Caudate nucleus (tissue), 63 donors: ENCODE measurements at places on chromosomes 4 and X.

GRCh38 chr4:169314906-169315305 lies 44.1 kb upstream of the SH3RF1 start:
- no peak for DNase-seq

DNA sequence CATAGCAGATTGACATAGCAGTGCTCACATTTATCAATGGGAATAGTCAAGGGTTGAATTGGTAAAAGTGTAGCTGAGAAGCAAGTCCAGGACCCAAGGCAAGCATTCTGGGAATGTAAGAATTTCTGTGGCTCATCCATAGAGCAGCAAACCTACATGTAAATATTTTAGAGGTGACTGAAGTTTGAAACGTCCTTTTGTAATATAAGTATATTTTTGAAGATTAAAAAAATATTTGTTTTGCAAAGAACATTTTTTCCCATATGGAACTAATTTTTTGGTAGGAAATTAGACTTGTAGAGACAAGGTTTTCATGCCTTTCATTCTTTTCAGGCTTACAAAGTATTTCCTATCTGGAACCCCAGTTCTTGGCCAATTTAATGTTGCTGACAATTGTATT lies 104.0 kb downstream of the TEX13A start:
- no peak for DNase-seq

GRCh38 chr4:3440979-3441500 lies 728 bp upstream of the HGFAC start:
- no peak for DNase-seq

DNA sequence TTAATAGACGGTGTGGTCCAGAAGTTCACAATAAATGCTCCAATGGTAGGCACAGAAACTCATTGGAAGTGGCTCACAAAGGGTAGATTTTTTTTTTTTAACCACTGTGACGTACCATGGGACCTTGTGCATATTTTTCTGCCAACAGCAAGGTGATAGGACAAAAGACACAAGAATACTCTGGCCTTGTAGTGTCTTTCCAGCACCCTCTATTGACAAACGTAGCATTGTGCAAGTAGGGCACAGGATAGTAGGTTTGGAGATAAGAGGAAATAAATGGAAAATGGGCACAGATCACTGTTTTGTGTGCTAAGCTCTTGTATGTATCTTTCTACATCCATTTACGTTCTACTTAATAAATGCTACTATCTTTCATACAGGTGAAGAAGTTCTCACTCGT lies 2054.9 kb downstream of the PCDH7 start:
- no peak for DNase-seq

DNA sequence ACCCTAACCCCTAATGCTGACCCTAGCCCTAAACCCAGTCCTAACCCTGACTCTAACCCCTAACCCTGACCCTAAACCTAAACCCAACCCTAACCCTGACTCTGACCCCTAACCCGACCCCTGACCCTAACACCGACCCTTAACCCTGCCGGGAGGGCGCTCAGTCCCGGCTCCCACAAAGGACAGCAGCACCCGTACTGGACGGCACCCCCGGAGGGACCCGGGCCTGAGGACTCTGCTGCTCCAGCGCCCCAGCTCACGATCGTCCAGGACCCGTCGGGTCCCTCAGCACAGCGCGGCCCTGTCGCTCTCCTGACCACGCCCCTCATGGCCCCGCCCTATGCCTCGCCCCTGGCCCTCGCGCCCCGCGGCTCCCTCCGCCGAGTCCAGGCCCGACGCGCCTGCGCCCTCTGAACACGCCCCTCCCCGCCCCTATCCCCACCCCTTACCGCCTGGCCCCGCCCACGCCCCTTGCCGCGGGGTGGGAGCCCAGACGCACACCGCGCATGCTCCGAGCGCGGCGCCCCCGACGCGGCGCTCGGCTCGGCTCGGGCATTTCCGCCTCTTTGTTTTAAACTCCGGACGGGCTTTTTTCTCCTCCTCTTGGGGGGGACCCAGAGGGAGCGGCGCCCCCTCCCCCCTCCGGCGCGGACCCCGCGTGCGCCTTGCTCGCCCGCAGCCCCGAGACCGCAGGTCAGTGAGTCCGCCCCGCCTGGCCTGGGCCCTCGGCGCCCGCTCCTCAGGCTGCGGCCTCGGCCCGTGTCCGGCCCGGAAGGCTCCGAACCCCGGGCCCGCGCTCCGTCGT lies at the start of gene PCGF3:
TSS of gene PCGF3 (plus strand) at position 555 of the 805 bp plus-strand sequence. CDS start 27,849 bp downstream, outside the sequence.
- DNase-seq: peak; percentile 93

- DNase-seq: no peak
These were observed 522.5 kb downstream of the IQCM start for GRCh38 chr4:149293046-149293649.

DNA sequence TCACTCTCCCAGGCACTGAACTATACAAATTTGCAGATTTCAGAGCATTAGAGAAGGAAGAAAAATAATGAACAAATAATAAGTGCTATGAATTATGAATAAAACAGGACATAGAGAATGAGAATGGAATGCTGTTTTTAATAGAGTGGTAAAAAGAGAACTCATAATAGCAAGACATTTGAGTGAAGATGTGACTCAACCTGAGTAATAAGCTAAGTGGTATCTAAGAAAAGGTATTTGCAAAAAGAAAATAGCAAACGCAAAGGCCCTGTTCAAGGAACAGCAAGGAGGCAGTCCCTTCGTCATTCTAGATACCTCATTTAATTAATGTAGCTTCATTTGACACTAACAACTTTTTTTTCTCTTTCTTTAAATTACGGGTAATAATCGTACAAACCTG lies 1910.0 kb upstream of the TENM3 start:
- no peak for DNase-seq

- no peak for DNase-seq
These were observed 65.3 kb downstream of the CLNK start for GRCh38 chr4:10619220-10619619.

DNA sequence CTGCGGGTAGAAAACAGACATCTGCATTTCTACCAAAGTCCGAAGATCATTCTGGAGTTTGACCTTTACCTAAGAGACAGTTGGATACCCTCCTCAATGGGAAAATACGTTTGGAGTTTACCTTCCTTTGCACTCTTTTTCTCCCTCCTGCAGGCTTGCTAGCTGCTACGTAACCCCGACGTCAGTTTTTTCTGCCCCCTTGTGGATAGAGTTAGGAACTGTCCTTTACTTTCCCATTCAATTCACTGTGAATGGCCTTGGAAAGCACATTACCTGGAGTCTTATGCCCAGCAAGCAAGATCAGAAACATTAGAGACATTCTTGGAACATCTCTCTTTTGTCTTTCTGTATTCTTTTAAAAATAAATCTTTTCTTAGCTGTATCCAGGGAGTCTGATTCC lies 250.7 kb downstream of the NAP1L3 start:
- DNase-seq: no peak

DNA sequence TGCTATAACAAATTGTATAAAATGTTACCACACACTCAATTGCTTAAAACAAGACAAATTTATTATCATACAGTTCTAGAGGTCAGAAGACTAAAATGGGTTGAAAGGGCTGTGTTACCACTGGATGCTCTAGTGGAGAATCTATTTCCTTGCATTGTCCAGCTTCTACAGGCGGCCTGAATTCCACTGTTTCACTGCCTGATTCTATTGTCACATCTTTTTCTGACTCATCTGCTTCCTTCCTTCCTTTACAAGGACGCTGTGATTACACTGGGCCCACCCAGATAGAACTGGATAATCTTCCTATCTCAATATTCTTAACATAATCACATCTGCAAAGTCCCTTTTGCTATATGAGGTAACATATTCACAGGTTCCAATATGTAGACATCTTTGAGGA lies 19.4 kb upstream of the ARMCX1 start:
- no peak for DNase-seq
